ENCODE measurements at places on chromosomes 6 and 20.

DNA sequence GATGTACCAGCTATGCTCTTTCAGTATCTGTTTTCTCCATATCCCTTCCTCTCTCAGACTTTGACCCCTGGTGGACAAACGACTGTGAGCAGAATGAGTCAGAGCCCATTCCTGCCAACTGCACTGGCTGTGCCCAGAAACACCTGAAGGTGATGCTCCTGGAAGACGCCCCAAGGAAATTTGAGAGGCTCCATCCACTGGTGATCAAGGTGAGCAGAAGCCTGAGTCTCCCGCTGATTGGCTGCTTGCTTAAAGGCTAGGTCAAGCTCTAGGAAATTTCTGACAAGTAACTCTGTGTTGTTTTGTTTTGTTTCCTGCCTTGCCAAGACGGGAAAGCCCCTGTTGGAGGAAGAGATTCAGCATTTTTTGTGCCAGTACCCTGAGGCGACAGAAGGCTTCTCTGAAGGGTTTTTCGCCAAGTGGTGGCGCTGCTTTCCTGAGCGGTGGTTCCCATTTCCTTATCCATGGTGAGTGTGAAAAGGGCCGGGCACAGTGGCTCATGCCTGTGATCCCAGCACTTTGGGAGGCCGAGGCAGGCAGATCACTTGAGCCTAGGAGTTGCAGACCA, 28.6 kb downstream of the C6orf89 start:
- no peak for DNase-seq

DNA sequence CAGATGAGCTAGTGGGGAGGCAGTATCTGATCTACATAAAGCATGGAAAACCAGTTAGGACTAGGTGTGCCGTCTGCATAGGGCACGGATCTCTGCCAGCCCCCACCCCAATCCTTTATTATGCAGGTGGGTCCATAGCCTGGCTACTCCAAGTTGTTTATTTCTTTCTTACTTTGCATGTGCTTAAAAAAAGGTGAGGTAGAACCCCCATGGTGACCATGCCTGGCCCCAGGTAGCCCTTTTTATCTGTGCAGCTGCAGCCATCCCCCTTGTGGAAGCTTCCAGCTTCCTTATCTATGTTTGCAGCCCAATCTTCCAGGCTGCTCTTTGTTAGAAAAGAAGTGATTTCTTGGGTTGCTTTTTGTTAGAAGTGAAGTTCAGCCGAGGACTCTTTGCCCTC, 9.0 kb upstream of the TREM2 start:
- no peak for DNase-seq

DNA sequence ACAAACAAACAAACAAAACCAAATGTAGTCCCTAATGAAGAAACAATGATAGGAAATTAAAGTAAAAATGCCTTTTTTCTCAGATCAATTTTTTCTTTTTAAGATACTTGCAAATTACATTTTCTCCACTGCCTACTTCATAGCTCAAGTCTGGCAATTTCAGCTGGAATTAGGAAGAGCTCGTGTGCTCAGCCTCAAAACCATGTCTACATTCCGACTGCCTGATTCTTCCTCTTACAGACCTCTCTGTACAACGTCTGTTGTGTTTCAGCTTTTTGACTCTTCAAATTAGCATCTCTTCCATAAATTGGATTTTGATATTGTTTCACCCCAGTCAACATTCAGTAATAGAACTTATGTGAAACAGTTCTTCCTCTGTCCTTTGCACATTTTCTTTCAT, 9.3 kb upstream of the EDN1 start:
- DNase-seq: no peak

DNA sequence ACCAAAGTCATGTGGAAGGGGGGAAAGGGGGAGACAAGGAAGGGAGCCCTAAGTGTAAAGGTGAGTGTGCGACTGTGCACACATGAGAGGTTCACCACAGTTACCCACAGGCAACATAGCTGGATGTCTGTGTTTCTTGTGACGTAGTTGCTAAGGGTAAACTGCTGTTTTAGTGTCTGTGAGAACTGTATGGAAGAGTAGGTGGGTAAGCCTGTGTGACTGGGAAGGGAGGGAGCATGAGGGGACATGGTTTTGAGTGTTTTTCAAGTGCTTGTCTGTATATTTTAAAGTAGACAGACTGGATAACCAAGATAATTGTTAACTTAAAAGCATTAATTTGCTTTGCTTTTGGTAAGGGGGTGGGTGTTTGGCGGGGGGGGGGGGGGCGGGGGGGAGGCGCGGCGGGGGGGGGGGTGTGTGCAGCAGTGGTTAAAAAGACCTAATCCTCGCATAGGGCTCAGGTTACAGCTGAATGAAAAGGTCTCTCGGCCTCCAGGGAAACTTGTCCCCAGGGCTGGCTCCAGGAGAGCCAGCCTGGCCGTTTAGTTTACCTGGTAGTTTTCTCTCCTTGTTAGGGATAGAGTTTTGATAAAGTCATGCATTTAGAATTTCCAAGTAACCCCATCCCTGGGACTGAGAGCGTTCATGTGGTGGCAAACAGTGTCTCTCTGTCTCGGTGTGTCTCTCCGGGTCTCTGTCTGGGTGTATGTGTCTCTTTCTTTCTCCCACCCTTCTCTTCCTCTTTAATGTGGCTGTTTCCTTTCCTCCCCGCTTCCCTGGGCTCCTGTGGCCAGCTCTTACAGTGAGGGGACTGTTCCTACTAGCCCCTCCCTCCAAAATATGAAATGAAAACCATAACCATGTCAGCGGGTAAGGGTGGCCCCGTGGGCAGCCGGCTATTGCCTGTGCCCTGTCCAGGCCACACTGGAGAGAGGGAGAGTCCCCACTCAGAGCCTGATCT, 3.4 kb downstream of the SCUBE3 start:
- DNase-seq: no peak

DNA sequence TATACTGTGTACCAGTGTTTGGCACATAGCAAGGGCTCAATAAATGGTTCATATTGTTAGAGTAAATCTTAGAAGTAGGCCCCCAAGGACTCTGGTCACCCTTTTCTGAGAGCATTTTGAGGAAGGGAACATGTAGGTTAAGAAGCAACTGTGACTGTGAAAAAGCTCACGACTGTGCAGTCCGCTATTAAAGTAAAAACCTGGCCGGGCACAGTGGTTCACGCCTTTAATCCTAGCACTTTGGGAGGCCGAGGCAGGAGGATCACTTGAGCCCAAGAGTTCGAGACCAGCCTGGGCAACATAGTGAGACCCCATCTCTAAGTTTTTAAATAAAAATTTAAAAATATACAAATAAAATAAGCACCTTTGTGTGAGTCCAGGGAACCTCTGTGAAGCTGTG, 5.0 kb downstream of the ZDHHC14 start:
- no peak for DNase-seq

DNA sequence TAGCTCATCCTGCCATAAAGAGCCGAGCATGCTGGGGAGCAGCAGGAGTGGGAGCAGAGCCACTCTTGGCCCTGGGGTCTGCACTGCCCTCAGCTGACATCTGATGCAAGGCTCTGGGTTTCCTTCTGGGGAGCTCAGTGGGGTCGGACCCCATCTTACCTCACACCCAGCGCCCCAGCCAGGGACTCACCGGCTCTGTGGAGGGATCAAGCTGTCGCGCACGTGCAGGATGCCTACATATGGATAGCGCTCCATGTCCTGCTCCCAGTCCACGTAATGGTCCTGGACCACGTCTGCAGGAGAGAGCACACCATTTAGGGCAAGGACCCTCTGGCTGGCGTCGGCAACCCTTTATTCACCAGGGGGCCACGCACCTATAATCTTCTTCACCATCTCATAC, 12.2 kb downstream of the LEMD2 start:
- no peak for DNase-seq

DNA sequence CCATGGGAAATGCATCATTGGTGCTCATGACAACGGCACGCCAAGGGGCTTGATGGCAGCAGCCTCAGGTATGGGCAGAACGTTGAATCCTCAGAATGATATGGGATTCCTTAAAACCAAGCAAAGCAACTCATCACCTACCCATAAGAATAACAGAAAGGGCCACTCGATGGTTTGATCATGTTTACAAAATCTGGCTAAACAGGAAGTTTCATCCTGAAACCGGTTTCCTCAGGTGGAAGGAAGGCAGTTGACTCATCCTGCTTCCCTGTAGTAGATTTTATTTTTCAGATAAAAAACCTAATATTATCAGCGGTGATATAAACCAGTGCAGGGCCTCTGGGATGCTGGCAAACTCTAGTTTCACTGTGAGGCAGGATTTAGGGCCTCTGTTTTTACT, 136.9 kb upstream of the AGPAT4 start:
- no peak for DNase-seq
